ENCODE measurements at places on chromosomes 13 and 19.
A peak's percentile ranks its signal among the peaks of the same experiment; 100 is the strongest.

- no peak for DNase-seq
Observed at GRCh38 chr19:33905473-33905936, 108.8 kb downstream of the KCTD15 start.

GRCh38 chr13:49086722-49087121 is 111.0 kb downstream of the FNDC3A start:
- no peak for DNase-seq

GRCh38 chr13:97223711-97224541 is 1.8 kb downstream of the MBNL2 start:
- DNase-seq = no peak

DNA sequence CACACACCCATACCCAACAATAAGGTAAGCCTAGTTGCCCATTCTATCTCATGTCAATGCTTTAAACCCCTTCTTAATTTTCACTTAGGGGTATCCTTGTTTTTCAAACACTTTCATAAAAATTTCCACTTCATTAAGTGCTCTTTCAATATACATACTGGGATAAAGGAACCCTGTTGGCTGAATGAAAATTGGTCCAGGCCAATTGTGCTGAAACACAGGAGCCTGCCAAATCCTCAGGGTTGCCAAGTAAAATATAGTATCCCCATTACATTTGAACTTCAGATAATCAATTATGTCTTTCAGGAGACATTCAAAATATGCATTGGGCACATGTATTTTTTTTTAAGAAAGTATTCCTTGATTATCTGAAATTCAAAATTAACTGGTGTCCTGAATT is 1131.1 kb downstream of the SLITRK1 start:
- no peak for DNase-seq

DNA sequence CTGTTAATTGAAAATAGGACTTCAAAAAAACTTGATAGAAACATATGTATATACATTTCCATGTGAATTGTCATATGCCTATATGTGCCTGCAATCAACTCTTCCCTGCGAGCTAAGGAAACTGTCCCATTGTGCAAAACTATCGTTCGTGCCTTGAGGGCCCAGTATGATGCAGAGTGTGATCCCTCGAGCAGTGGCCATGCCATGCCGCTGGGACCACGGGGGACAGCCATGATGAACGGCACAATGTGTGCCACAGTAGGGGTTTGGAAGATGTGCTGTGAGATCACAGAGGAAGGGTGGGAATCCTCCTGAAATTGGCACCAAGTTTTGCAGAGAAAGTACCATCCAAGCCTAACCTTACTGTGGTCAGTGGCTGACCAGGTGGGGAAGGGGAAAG is 118.1 kb upstream of the SOX1 start:
- no peak for DNase-seq

GRCh38 chr13:68851026-68851425 is 1256.6 kb upstream of the ATXN8OS start:
- DNase-seq = no peak

DNA sequence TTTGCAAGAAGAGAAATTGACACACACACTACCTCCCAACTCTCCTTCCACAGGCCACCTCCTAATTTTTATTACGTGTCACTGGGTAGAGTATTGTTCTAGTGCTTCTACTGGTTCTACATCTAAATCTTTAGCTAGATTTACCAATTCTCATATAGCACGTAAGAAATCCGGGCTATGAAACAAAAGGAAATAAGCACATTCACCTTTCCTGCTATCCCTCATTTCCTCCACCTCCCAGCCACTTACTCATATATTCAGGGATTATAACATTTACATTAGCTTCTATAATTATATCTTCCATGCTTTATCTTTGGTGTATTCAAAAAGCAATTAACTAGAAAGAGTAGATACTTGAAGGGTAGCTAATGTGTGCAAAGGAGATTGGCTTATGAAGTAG is 39.7 kb downstream of the USP12 start:
- DNase-seq = no peak

GRCh38 chr19:10744253-10744798 is 26.4 kb downstream of the DNM2 start:
- no peak for DNase-seq

GRCh38 chr13:111219280-111219679 is 101.2 kb upstream of the TEX29 start:
- no peak for DNase-seq

DNA sequence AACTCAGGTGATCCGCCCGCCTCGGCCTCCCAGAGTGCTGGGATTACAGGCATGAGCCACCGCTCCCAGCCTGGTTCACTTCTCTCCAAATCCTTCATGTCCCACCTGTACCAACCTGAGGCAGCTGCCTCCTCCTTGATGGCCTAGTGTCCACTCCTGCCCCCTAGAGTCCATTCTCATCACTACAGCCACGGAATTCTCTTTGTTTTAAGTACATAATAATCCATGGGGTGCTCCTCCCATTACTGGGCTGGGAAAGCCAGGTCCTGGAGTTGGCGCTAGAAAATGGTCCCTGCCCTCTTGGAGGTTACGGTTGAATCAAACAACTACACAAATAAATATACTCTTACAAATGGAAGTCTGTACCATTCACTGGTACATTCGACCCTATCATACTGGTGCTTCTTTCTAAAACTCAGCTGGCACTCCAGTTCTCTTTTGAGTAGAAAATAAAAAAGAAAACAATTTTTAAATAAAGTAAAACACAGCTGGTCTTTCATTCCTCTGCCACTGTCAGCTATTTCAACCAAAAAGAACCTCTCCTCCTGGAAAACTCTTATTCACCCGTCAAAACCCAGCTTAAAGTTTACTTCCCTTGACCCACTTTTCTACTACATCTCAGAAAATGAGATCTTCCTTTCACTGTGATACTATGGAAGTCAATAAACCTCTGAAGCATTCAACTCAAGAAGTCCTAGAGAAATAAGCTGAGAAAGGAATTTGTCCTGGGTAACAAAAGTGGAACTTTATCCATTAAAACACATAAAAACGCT is 22.4 kb upstream of the ARHGEF18 start:
- DNase-seq = no peak

DNA sequence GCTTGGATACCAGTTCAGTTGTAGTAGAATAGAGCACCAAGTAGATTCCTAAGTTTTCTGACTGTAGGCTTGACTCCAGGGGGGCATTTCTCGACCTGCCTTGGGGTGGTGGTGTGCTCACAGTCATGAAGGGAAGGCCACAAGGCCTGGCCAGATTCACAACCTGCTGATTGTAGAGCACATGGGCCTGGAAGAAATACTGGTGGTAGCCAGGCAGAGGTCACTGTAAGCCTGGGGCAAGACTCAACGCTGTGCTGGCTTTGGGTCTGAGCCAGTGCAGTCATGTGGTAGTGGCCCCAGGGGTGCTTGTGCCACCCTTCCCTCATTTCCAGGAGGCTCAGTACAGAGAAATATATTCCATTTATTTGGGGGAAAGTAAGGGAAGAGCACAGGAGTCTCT is 832.3 kb upstream of the SLC10A2 start:
- DNase-seq = no peak

DNA sequence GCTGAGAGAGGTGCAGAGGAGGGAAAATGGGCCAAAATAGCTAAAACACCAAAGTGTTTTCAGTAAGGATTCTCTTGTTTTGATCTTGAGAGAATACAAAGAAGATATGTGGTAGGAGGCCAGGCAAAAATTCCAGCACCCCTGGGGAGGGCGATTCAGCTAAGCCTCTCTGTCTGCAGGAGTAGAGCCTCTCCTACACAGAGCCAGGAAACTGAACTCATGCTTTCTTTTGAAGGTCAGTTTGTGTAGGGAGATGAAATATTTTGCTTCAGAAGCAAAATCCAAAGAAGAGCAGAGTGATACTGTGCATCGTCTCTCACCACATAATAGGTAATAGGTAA is 565.0 kb downstream of the FGF9 start:
- no peak for DNase-seq

DNA sequence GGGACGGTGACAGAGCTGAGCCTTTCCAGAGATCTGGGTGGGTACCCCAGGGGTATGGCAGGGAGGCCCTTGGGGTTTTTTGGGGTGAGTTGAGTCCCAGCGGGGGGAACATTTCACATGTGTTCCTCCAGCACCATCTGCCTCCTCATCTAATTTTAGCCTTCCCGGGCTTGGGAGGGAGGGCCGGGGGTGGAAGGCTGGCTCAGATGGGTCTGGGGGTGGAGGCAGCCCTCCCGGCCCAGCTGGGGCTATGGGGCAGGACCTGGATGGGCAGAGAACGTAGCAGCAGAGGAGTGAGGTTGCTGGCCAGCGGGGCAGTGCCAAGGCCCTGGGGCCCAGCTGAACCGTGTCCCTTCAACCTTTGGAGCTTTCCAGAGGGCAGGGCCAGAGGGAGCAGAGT is 23.5 kb downstream of the ADGRL1 start:
- no peak for DNase-seq

- DNase-seq = no peak
Observed at GRCh38 chr13:93080587-93080986, 146.0 kb upstream of the GPC6 start.

DNA sequence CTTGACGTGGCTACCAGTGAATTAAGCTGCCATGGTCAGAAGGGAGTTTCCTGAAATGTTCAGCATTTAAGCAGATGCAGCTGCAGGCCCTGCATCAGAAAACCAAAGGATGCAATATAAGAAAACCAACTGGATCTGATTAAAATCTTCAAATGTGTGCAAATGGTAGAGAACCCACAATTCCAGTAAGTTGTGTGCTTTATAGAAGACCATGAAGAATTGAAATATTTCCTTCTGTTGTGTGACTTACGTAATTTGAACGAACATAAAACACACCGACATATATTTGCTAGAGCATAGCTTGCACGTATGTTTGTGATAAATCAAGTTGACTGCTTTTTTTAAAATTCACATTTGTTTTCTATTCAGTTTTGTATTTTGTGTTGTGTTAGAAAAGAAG is 191.4 kb downstream of the COL4A1 start:
- DNase-seq = no peak

DNA sequence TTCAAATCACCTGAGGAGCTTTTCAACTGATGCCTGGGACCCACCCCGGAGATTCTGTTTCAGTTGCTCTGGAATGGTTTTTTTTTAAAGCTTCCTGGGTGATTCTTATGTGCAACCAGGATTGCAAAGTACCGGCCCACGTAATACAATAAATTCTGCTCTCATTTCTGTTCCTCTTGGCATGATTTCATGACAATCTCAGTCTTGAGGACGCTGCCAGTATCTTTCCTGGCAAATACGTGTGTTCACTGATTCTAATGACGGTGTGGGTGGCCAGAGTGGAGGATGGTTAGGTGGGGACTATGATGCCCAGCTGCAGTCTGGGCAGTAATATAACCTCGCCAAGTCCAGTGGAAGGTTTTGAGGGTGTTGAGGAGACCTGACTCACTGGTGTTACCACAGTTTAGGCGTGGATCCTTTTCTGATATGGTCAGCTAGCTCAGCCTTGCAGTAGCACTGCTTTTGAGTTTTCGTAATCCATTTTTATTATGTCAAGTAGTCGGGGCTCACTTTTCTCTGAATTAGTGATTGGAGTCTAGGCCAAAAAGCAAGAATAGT is 49.4 kb downstream of the FAM124A start:
- no peak for DNase-seq

GRCh38 chr19:658916-659839 is 3.8 kb downstream of the RNF126 start:
- DNase-seq = no peak

GRCh38 chr13:73991384-73991783 is 142.8 kb downstream of the KLF12 start:
- no peak for DNase-seq

- DNase-seq = no peak
Observed at GRCh38 chr13:38954844-38955243, 35.8 kb downstream of the STOML3 start.

DNA sequence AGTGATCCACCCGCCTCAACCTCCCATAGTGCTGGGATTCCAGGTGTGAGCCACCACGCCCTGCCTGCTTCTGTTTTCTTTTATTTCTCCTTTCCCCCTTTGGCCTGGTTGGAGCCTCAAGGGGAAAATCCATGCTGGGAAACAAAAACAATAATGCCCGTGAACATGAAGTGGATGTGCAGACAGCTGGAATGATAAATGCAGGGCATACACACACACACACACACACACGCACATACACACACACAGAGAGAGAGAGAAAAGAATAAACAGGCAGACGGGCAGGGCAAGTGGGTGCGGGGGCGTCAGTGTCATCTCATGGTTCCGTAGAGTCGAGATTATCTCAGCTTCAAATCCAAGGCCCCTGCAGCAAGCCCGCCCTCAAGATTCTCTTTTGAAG is 4.4 kb upstream of the PLEKHF1 start:
- DNase-seq = no peak

DNA sequence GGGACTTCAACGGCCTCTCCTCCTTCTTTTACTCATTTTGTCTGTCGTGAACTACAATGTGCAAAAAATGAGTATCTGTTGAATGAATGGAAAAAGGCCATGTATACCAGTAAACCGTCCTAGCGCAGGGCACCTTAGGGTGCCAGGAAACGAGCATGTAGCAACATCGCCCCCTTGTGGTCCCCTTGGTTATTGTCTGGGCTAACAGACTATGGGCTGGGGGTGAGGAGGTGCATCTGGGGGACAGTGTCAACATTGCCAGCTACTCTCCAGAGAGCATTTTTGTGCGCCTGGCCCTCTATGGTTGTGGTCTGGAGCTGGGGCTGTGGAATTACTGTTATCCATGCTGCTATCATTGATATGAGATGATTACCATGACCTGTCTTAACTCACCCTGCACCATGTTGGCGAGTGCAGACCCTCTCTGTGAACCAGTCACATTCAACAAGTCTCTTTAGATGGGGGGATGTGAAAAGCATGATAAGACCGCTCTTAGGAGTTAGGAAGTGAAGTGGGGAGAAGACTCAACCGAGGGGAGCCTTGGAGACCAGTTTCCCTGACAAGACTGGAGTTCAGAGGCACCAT is 22.8 kb upstream of the SIGLEC11 start:
- DNase-seq = peak; percentile 55

DNA sequence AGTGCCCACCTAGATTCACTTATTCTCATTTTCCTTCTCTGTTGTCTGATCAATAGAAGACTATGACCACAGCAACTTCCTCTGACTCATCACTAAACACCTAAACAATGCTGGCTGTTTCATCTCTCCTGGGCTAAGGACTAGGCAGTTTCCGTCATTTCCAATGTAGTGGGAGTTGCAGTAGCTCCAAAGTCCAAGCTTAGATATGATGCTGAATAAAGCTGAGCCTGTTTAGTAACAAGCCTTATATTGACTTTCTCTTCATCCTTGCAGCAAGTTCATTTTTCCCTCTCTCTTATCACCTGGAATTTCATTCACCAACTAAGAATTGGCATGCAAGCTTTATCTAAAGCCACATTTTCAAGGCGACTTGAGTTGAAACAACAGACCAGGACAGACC is 53.5 kb upstream of the PCDH9 start:
- no peak for DNase-seq

Data from activated T-helper 1 cell treated with Interleukin-2 at 50 U/mL for 16 hours (primary cell).